Posterior cingulate gyrus (tissue), 11 donors: ENCODE measurements at places on chromosomes 3 and 15.

- no peak for DNase-seq
Observed at GRCh38 chr3:178508443-178508825, 27.8 kb upstream of the KCNMB2 start.

GRCh38 chr3:45227946-45228345, 1.9 kb upstream of the TMEM158 start:
- peak; percentile 16 for DNase-seq

DNA sequence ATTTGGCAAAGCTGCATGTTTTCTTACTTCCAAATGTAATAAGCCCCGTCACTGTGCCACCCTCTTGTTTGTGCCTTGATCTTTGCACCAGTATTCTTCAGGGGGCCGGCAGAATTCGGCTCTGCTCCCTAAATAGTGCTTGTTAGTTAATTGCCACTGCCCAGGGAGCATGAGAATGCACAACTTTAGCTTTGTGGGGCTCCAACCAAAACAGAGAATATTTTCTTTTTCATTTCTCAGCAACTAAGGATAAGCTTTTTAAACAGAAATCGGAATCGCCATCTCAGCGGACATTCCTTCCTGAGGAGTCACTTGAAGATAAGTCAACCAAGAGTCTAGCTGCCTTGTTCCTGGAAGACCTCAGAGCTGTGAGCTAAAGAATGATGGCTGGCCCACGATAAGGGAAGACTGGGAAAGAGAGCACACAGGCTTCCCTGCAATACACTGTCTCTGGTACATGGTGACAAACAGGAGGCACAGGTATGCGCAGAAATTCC, 106.0 kb downstream of the LRIG1 start:
- no peak for DNase-seq

GRCh38 chr15:79067072-79067833, 23.3 kb downstream of the RASGRF1 start:
- DNase-seq = peak; percentile 37

GRCh38 chr3:1207904-1208303, 115.1 kb downstream of the CNTN6 start:
- DNase-seq = no peak

- no peak for DNase-seq
Observed at GRCh38 chr3:162132981-162133380, 636.4 kb downstream of the OTOL1 start.

- no peak for DNase-seq
Observed at GRCh38 chr15:90650117-90650955, 66.8 kb upstream of the BLM start.

DNA sequence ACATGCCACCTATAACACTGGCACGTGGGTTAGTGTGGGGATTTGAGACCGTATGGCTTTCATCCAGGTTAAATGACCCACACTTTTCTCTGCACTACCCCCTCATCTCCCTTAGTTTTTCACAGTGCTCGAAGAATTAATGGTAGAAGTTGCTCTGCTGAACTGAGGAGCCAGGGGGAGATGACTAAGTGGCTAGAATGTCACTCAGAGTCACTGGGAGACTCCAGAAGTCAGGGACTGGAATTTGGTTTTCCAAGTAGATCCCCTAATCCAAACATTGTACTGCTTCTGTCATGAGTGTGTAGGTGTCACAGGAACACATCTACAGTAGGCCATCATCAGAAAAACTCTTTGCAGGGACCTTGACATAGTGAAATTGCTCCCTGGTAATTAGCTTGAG, 181.0 kb upstream of the RASGRP1 start:
- DNase-seq = no peak

- DNase-seq = no peak
Observed at GRCh38 chr3:123605789-123606234, 21.0 kb upstream of the HACD2 start.

DNA sequence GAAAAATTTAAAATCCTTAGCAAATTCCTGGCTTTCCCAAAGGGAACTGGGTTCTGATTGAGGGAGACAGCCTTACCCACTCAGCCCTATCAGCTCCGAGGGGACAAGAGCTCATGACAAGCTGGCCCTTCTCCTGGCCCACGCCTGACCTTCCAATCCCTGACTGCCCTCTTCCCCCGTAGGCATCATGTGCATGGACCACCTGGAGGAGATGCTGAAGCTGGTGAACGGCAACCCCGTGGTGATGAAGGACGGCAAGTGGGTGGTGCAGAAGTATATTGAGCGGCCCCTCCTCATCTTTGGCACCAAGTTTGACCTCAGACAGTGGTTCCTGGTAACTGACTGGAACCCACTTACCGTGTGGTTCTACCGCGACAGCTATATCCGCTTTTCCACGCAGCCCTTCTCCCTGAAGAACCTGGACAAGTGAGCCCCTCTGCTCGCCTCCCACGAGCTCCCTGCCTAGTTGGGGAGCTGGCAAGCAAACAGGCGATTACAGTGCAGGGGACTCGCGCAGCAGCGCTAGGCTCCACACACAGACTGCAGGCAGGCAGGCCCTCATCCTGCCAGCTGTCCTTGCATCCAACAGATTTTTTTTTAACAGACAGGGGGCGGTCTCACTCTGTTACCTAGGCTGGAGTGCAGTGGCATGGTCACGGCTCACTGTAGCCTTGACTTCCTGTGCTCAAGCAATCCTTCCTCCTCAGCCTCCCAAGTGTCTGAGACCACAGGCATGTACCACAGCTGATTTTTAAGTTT, 16.8 kb downstream of the RPUSD3 start:
- no peak for DNase-seq

- no peak for DNase-seq
Observed at GRCh38 chr3:187798126-187798525, 52.9 kb upstream of the BCL6 start.

- no peak for DNase-seq
Observed at GRCh38 chr3:195081242-195081963, 189.6 kb downstream of the XXYLT1 start.

GRCh38 chr15:84947947-84948830, 33.5 kb upstream of the PDE8A start:
- no peak for DNase-seq

- no peak for DNase-seq
Observed at GRCh38 chr3:30518872-30519271, 87.5 kb upstream of the TGFBR2 start.

- no peak for DNase-seq
Observed at GRCh38 chr15:82642656-82643055, 4.5 kb downstream of the CPEB1 start.

DNA sequence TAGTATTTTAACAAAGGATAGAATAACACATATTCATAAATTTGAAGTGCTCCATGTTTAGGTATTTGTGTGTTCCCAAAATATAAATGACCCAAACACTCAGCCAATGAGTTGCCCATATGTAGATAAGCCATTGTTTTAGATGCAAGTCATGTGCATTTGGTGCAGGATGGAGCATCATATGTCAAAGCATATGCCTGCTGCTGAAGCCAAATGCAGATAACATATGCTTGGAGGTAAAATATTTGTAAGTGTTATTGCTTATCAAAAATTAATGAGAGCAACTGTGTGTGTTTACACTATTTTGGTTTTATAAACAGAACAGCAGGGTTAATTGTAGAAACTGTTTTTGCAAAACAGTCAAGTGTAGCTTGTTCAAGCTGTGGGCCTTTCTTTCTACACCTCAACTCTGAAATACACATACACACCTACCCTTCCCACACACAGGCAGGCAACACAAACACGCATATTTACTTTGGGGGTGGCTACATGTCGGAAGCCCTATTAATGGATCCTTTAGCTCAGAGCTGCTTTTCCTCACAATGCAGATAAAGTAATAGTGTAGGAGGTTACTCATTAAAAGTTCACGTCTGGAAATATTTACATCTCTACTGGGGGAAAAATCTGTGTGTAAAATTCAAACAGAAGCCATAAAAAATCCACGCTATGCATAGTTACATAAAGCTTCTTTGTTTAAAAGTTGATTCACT, 521.4 kb downstream of the ZNF385D start:
- no peak for DNase-seq

GRCh38 chr3:115704661-115705338, 81.5 kb downstream of the GAP43 start:
- DNase-seq = no peak

DNA sequence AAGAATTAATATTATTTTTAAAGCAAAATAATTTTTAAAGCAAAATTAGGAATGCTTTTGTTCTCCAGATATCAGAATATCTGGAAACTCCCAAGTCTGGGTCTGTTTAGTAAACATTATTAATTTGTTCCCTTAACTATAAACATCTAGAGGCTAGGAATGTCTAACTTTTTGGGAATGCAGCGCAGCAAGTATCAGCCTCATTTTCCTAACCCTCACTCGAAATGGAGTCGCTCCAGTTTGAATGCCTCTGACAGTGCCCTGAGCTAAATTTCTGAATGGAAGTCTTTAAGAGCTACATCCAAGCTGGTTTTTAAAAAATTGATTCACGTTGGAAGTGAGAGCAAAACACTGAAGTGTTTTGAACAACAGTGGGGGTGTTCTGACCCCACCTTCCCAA, 74.4 kb upstream of the WNT7A start:
- no peak for DNase-seq

DNA sequence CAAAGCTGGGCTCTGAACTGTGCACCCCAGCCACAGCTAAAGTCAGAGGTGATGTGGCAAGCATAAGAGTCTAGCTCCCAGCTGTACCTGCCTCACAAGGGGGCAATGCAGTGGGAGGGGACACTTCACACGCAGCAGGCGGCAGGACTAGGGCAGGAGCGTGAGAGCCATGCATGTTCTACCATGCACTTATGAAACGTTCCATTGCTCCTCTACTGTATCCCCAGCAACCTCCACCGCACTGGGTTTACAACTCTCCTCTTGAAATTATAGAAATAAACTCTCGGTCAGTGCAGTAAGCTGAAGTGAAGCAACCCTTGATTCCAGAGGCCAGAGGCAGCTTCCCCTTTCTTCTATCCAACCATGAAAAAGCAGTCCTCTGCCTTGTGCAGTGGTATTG, 298.6 kb upstream of the STT3B start:
- no peak for DNase-seq
